Mesenchymal stem cell (in vitro differentiated cells and primary cell): ENCODE measurements at places on chromosomes 7 and 10.
A peak's percentile ranks its signal among the peaks of the same experiment; 100 is the strongest.

GRCh38 chr10:119653916-119654315 lies 2.7 kb downstream of the BAG3 start:
- DNase-seq: no peak

DNA sequence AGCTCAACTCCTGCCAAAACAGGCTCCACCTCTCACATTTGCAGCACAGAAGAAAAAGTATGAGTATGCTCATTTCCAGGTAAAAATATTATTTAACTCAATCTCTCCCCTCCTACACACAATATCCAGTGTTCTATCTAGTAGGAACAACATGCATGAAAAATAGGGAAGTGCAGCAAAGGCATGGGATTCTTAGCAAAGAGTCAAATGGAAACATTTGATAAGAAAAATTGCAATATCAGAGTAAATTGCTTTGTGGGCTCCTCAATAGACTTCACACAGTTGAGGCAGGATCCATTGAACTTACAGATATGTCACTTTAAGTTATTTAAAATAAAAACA lies 150.9 kb downstream of the ANK3 start:
- no peak for DNase-seq

DNA sequence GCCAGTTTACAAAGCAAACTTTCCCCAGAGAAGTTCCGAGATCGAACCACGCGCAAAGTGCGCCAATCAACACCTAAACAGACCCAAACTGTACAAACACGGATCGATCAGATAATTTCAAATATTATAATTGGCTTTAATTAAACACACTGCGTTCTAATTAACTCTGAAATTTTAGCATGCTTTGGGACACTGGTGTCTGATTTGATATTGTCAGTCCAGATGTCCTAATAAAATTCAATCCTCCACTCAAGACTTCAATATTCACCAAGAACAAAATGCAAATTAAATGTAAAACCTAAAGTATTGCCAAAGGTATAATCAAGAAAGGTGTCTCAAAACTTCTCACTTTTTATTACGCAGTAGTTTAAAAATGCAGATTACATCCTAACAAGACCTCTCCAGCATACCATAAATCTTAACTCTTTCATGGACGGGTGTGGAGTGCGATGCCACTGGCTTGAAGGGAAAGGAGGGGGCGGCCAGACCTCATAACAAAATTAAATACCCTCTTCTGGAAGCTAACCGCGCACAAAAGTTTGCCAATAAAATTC lies 5.9 kb upstream of the EBF3 start:
- DNase-seq: no peak

DNA sequence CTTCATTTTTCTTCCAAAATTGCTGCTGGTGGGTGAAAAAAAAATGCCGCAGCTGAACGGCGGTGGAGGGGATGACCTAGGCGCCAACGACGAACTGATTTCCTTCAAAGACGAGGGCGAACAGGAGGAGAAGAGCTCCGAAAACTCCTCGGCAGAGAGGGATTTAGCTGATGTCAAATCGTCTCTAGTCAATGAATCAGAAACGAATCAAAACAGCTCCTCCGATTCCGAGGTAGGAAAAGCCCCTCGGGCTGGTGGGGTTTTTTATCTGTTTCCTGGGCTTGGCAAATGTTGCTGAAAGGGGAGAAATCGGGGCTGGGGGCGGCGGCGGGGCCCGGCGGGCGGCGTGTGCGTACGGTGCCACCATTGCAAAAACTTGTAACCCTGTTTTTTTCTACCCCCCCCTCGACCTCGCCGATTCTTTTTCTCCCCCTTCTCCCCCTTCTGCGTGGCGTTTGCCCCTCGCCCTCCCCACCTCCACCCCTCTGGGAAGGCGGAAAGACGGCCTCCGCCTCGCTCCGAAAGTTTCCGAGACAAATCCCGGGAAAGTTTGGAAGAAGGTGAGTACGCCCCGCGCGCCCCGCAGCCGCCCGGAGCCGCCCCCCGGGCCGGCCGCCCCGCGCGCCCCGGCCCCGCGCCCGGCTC lies 789 bp downstream of the TCF7L2 start:
- peak; percentile 61 for DNase-seq

DNA sequence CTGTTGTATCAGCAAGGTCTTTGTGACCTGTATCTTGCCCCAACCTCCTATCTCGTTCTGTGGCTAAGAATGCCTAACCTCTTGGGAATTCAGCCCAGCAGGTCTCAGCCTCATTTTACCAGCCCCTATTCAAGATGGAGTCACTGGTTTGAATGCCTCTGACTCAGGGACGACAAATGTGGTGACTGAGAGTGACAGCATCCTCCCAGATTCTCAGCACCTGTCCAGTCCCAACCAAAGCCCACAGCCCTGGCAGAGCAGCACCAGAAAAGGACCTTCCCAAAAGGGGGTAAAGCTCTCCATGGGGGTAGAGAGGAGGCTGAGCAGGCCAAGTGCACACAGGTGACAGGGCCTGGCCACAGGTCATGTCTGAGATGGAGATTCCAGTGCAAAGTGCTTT lies 35.4 kb upstream of the GPAM start:
- no peak for DNase-seq

- no peak for DNase-seq
Observed at GRCh38 chr10:103506061-103506460, 12.6 kb downstream of the NEURL1 start.

DNA sequence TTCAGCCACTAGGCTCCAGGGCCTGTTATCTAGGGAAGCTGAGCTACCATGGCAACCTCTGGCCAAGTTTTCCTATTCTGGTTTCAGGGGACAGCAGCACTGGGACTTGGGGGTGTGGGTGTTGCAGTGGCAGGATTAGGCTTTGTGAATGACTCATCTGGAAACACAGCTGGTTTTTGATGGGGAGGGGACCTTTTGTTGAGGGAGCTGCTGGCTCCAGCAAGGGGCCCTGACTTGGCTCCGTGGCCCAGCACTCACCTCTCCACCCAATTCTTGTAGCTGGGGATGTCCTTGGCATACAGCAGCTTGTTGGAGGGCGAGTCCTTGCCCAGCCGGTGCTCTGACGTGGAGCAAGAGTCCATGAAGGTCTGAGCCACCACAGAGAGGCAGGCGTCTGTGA lies 435.9 kb downstream of the PLXNA4 start:
- DNase-seq: no peak

DNA sequence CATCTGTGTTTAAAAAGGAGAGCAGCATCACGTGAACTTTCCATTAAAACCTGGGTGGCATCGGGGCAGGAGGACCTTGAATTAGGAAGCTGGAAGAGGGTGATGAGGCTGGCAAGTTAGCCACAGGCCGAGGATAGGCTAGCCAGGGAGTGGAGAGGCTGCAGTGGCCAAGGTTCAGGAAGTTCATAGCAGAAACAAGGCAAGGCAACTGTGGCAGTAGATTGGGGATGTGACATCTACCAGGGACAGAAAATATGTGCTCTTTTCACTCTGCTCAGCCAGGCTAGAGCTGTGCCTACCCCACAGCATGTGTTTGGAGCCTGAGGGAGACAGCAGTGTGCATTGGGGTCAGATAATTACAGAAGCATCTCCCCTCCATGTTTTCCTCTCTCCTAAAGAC lies 2.2 kb upstream of the INPP5F start:
- no peak for DNase-seq

DNA sequence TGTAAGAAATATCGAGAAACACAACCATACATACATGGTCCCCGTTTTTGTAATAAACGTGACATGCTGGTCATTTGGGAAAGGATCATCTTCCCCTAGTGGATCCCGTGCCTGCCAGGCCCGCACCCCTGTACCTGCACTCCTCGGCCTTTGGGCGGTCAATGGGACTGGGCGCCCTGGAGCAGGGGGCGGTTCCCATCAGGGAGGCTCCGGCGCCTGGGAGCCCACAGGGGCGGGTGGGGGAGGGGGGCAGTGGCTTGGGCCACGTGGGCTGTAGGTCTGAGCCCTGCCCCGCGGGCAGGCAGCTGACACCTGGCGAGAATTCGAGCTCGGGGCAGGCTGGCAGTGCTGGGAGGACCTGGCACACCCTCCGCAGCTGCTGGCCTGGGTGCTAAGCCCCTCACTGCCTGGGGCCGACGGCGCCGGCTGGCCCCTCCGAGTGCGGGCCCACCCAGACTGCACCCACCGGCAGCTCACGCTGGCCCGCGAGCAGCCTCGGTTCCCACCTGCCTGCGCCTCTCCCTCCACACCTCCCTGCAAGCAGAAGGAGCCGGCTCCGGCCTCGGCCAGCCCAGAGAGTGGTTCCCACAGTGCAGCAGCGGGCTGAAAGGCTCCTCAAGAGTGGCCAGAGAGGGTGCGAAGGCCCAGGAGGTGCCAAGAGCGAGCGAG lies 361.6 kb upstream of the GRM3 start:
- no peak for DNase-seq

DNA sequence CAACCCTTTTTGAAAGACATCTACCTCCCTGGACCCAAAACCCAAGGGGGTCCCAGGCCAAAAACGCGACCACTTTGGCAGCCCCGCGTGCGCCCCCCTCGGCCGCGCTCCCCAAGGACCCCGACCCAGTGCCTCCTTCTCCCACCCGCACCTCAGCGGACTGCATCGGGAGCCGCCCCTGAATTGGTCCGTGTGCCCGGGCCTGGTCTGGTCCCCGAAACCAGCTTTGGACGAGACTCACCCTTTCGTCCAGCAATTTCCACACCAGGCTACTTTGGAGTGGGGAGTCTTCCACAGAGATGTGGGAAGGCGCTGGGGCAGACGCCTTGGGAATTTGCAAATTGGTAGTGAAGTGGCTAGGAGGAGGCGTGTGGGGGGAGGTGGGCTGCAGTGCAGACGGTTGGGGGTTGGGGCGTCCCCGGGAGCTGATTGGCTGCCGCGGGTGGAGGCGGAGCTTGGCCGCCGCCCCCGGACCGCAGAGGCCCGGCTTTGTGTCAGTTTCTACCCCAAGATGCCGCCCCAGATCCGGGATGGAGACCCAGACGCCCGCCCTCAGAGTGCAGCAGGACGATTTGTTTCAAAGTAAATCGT lies 16.9 kb downstream of the TCAF1 start:
- peak; percentile 79 for DNase-seq

DNA sequence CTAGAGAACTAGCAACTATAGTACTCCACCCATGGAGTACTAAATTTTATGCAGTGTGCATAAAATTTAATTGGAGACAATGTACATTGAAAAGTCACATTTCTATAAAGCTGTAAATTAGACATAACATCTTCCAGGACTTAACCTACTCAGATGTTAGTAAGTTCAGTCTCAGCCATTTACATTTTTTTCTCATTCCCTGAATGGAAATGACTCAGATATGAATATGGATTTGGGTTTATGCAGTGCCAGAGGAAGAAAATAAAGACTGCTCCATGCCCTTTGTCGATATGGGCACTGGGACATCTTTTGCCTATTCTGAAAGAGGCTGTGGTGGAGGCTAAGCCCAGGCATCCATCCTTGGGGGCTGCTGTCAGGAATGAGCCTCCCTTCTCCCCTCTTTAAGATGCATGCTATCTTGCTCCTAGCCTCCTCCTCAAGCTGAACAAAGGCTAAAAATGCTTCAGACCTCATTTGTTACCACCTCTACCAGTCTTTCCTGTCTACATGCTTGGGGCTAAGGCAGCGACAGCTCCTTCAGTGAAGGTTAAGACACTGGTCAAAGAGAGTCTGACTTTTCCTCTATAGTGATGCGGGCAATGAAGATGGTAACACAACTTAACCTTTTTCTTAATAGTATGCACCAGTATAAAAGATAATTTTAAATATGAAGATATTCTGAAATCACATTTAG lies 486.8 kb upstream of the ANKRD30A start:
- no peak for DNase-seq

GRCh38 chr10:90856261-90856660 lies 1.6 kb downstream of the HTR7 start:
- peak; percentile 18 for DNase-seq

- DNase-seq: peak; percentile 17
Observed at GRCh38 chr10:88754287-88754686, 5.5 kb upstream of the LIPN start.

DNA sequence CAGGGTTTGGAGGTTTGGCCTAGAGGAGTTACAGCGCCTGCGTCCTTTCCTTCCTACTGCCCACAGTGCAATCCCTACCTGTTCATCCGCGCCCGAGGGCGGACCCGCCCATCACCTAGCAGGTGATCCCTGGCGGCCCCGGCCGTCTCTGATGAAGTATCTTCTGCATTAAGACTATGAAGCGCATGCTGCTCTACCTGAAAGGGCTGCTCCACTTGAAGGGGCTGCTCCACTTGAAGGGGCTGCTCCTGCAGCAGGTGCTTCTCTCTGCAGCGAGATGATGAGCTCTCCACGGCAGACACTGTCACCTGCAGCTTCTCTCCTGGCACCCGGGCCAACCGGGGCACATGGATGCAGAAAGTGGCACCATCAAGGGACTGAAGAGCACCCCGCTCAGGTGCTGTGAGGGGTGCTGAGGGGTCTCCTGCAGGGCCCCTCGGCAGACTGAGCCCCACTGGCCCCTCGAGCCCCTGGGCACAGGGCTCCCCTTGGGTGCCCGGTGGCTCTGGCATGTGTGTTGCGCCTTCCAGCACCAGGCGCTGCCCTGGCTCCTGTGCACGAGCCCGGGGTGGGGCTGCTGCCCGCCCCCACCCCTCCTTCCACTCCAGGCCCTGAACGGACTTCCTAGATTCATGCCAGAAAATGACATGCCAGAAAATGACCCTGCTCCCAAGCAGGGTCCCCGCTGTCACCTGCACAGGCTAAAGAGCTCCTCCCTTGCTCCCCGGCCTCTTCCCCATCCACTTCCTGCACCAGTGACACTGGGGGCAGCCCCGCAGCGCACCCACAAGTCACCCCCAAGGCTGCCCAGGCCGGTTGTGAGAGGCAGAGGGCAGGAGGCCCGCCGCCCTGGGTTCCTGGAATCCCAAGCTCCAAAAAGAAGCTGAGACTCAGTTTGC lies 29.4 kb downstream of the WDR86 start:
- DNase-seq: no peak

GRCh38 chr7:149317986-149318672 lies 56.1 kb downstream of the ZNF783 start:
- DNase-seq: no peak

GRCh38 chr7:17661982-17662585 lies 278.2 kb downstream of the SNX13 start:
- peak; percentile 63 for DNase-seq

DNA sequence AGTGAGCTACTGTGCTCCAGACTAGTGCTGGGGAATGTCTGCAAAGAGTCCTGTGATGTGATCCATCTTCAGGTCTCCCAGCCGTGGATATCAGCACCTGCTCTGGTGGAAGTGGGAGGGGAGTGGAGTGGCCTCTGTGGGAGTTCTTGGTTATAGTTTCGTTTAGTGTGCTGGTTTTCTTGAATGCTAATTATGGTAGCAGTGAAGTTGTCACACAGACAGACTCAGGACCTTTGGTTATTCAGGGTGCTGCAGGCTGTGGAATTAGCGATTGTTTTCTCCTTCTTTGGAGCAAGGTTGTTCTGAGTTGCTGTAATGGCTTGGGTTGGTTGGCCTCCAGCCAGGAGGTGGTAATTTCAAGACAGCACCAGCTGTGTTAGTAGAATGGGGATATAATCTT lies 132.7 kb upstream of the HGF start:
- no peak for DNase-seq

- peak; percentile 66 for DNase-seq
Observed at GRCh38 chr7:15686295-15686956, at the start of gene MEOX2. MEOX2 (minus strand) TSS chr7:15686683; CDS start chr7:15686402, 281 bp downstream.

DNA sequence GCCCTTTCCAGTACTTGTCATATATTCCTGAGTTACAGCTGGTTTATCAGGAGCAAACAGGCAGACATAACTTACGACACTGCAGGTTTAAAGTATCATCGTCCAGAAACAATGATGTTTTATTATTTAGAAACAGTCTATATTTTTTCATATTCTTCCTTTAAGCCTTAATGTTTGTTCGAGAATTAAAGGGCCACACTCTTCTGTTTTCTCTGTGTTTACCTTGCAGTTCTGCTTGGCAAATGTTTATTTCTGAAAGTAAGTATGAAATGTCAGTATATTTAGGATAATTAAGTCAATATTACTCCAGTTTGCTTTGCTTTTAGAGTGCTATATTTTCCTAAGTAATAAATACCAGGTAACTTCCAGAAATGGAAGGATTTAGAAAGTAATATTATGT lies 115.1 kb downstream of the VTI1A start:
- DNase-seq: no peak
